ENCODE measurements at places on chromosomes 4 and X.

- DNase-seq = no peak
Measured at GRCh38 chrX:109911046-109911445, 91.9 kb upstream of the TMEM164 start.

- DNase-seq = no peak
Measured at GRCh38 chr4:165384186-165384585, 5.4 kb downstream of the CPE start.

- DNase-seq = no peak
Measured at GRCh38 chrX:79167462-79167861, 23.0 kb downstream of the GPR174 start.

- DNase-seq = no peak
Measured at GRCh38 chr4:147103403-147103946, 157.8 kb upstream of the TTC29 start.

DNA sequence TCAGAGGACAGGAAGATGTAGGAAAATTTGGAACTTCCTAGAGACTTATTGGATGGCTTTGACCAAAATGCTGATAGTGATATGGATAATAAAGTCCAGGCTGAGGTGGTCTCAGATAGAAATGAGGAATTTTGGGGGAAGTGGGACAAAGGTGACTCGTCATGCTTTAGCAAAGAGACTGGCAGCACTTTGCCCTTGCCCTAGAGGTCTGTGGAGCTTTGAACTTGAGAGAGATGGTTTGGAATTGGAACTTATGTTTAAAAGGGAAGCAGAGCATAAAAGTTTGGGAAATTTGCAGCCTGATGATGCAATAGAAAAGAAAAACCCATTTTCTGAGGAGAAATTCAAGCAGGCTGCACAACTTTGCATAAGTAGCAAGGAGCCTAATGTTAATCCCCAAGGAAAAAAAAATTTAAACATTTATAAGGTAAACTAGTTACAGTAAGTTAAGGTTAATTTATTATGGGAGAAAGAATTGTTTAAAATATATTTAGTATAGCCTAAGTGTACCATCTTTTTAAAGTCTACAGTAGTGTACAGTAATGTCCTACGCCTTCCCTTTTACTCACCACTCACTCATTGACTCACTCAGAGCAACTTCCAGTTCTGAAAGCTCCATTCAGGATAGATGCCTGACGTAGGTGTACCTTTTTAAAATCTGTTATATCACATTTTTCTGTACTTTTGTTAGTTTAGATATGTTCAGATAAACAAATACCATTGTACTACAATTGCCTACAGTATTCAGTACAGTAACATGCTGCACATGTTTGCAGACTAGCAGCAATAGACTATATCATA, 101.2 kb downstream of the FAM13A start:
- DNase-seq = no peak
